ENCODE measurements at places on chromosomes 1 and 21.

- DNase-seq = no peak
Measured at GRCh38 chr1:59816318-59816878, 1.6 kb downstream of the HOOK1 start.

DNA sequence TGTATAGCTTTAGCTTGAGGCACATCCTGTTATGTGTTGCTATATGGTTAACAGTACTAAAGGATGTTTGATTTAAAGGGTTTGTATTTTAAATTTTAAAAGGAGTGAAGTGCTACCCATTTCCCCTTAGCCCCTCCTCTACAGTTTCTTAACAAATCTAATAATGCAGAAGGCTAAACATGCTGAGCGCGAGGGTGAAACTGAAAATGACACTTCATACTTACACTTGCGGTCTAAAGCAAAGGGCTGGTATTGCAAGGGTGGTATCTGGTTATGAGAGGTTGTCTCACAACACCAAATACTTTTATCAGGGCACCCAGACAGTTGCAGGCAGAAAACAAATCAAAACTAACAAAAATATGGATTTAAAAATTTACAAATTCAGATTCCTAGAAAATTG, 172.3 kb downstream of the SIPA1L2 start:
- peak; percentile 66 for DNase-seq

- no peak for DNase-seq
Measured at GRCh38 chr1:41659903-41660302, 175.4 kb upstream of the EDN2 start.

DNA sequence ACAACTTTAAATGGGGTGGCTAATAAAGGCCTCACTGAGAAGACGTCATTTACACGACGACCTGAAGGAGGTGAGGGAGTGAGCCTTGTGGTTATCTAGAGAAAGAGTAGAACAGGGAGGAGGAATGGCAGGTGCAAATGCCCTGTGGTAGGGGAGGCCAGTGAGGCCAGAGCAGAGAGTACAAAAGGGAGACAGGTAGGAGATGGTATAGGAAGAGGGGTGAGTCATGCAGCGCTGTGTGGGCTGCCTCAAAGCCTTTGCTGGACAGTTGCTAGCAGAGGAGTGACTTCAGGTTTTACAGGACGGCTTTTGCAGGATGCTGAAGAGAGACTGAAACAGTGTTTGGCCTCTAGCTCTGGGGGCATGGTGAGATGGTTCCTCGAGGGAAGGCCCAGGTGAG, 116.0 kb downstream of the IER5 start:
- DNase-seq = no peak

DNA sequence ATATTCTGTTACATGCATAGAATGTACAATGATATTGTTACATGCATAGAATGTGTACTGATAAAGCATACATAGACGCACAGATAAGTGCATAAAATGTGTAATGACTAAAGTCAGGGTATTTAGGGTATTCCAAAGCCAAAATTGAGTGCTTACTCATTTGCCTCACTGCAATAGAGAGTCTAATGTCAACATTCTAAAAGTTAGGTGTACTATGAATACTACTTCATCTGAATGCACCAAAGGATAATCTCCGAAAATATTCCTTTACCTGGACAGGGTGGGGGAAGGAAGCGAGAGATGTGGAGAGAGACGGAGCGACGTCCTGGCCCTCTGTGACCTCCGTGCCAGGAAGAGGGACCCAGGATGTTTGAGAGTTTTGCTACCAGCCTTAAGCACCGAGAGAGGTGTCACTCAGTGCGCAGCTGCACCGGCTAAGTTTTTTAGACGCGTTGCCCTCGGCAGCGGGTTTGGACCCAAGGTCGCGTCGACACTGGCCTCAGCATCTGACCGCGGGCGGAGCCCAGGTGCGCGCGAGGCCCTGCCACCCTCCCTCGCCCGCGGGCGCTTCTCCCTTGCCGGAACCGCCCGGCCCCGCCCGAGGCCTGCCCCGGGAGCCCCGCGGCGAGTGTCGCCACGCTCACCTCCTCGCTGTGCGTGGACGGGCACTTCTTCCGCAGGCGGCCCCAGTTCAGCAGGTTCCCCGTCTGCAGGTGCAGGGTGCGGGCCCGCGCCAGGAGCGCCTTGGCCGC, 660 bp downstream of the GCLM start:
- DNase-seq = peak; percentile 71

DNA sequence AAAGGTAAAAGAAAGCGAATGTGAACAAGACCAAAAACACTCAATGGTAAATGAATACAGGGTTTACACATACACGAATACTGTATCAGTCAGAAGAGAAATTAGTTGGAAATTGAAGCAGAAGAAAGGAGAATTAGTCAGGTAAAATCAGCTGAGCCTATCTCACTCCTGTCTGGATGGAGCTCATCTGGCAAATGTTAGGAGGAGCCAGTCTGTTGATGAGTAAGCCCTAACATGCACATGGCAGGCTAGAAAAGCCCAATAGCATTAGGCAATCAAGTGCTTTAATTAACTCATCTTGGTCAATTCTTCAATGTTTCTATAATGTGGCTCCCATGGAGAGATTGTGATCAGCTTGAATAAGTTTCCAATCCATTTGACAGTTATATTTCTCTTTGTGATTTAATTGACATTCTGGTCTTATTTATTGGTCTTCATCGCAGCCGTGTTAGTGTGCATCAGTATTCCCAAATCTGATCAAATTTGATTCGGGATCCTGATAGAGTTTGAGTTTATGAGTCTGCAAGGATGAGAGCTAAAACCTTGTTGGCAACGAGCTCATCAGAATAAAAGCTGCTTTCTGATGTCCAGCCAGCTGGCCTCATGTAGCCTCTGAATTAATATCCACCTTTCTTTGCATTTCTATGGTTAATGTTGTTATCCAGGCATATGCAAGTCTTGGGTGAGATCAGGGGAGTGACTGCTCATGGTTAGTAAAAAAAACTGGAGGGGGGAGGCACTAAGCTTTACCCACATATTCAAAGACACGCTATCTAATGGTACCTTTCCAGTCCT, 22.1 kb upstream of the KCNA10 start:
- no peak for DNase-seq

- DNase-seq = peak; percentile 4
Measured at GRCh38 chr1:63046539-63046938, 262.6 kb downstream of the ATG4C start.

DNA sequence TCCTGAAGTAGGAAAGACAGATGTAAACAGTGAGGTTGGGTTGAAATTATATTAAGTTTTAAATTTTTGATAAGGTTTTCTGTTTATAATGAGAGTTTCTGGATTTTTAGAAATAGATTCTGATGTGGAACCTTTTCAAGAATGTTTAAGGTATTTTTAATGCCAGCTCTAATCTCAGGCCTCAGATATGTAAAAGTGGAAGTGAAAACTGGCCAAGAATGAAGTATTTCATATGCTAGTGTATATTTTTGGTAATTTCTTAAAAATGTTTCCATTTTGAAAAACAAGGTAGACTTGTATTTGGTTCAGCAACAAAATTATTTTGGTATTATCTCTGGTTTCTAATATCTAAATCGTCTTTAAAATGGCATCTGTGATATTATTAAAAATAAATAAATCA, 14.4 kb downstream of the IFNAR1 start:
- no peak for DNase-seq

GRCh38 chr1:88701275-88701674, 17.2 kb downstream of the PKN2 start:
- DNase-seq = peak; percentile 47

DNA sequence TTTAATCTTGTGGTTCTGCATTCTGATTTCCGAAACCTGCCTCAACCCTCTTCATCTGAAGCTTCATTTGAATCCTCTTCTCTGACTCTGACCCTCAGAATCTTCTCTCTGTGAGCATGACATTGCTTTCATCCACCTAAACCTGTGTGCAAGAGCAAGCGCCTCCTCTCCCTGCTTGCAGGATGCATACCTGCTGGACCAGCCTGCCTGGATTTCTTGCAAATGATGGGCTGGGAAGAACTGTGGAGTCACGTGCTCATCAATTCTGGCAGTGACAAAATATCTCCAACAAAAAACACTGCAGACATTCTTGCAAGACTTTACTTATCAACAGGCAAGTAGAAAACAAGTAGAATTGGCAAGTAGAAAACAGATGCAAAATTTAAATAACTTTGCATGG, 20.8 kb upstream of the SLC35F3 start:
- no peak for DNase-seq

DNA sequence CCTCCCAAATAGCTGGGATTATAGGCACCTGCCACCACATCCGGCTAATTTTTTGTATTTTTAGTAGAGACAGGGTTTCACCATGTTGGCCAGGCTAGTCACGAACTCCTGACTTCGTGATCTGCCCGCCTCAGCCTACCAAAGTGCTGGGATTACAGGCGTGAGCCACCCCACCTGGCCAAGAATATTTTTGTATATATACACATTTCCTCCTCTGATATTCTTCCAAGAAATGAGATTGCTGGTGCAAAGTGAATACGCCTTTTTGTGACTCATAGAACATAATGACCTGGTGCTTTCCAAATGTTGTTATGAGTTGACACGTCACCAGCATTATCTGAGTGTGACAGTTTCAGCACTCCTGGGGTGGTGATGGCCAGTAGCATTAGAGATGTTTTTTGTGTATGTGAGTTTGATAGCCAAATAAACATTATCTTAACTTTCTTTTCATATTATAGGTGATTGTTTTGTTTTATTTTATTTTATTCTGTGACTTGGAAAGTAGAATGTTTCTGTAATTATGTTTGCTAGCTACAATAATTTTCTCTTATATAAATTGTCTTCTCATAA, 54.9 kb downstream of the KCNK1 start:
- DNase-seq = peak; percentile 84

GRCh38 chr1:205260948-205261732, 33.4 kb downstream of the TMCC2 start:
- no peak for DNase-seq

DNA sequence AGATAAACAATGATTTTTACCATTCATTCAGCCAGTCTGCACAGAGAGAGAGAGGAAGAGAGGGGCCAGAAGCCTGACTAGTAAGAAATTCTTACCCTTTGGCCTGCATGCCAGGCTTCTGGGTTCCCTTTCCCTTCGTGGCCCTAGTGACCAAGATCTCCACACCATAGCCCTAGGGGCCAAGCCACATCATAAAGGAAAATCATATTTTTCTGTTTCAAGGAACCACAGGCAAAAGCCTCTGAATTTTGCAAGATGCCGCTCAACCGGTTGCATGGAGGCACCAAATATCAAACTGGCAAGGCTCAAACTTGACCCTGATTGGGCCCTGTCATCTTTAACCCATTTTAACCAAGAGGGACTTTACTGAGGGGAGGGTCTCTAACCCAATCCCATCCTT, 103.1 kb upstream of the SOX13 start:
- DNase-seq = no peak

GRCh38 chr1:80181418-80181817, 1174.9 kb upstream of the ADGRL4 start:
- no peak for DNase-seq

- peak; percentile 81 for DNase-seq
Measured at GRCh38 chr1:27872059-27872801, at the start of gene THEMIS2. Gene THEMIS2 (plus strand): TSS chr1:27872544. CDS start chr1:27872572, 28 bp downstream.

DNA sequence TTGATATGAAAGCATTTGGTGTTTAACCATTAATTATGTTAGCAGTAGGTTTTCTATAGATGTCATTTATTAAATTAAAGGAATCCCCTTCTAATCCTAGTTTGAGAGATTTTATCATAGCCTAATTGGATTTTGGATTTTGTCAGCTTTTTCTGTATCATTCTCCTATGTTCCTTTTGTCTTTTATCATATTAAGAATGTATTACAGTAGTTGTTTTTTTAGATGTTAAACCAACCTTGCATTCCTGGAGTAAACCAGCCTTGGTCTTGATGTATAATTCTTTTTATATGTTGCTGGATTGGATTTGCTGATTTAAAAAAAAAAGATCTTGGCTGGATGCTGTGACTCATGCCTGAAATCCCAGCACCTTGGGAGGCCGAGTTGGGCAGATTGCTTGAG, 5.6 kb downstream of the SETDB1 start:
- peak; percentile 28 for DNase-seq

GRCh38 chr1:54927472-54928240, 40.7 kb upstream of the DHCR24 start:
- DNase-seq = no peak

DNA sequence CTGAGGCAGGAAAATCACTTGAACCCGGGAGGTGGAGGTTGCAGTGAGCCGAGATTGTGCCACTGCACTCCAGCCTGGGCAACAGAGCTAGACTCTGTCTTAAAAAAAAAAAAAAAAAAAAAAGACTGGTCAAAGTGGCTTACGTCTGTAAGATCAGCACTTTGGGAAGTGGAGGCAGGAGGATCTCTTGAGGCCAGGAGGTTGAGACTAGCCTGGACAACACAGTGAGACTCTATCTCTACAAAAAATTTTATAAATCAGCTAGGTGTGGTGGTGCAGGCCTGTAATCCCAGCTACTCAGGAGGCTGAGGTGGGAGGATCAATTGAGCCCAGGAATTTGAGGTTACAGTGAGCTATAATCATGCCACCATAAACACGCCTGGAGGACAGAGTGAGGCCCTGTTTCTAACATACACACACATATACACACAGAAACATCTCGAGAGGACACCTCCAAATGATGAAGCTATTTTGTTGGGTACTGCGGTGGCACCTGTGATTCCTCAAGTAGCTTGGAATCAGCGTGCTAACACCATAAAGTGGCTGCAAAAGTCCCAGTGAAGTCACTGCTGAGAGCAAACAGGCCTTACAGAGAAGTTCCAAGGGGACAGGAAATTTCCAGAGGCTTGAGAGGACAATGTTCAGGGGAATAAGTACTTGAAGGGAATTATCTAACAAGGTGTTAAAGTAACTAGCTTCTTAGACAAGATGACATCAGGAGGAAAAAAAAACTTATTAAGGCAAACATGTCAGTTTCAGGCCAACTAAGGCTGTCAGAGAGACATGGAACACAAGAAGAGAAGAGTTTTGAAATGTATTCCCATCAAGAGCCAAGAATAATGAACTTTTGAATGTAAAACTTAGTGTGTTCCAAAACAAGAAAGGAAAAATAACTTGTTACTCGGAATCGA, 1.3 kb downstream of the NADK start:
- DNase-seq = peak; percentile 29

DNA sequence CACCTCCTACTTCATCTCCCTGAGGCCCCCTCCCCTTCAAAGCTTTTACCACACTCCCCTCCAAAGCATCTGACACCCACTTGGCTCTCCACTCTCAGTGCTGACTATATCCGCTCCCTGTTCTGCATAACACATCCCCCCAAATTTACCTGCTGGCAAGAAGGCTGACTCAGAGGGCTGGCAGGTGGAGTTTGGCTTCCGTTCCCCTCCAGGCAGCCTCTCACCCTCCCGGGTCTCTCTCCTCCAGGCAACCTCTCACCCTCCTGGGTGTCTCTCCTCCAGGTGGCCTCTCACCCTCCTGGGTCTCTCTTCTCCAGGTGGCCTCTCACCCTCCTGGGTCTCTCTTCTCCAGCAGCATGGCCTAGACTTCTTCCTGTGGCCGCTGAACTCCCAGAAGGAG, 562.1 kb downstream of the NPHP4 start:
- DNase-seq = no peak

DNA sequence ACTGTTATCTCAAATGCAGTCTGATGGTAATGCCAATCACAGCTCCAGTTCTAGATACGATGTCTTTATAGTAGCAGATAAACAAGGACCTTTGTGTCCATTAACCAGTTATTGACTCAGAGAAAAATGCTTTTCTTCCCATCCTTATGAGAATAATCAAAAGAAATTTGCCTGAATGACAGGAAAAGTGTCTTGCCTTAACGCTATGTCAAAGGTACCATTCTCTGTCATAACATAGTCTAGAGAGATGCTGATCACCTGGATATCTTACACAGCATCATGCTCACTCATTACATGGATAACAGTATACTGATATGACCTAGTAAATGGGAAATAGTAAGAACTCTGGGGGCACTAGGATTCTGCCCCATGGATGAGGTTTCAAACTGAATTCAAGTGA, 151.7 kb upstream of the NEGR1 start:
- no peak for DNase-seq
